HT-29 (cell line): ENCODE measurements at places on chromosomes 3 and 15. TPM values are rescaled to one million over a fixed set of nuclear protein-coding genes. Genes with fewer than 3 reads are reported as not detected.

The GOLGA6B gene
- total RNA-seq, result not detected in 2 replicates

DNA sequence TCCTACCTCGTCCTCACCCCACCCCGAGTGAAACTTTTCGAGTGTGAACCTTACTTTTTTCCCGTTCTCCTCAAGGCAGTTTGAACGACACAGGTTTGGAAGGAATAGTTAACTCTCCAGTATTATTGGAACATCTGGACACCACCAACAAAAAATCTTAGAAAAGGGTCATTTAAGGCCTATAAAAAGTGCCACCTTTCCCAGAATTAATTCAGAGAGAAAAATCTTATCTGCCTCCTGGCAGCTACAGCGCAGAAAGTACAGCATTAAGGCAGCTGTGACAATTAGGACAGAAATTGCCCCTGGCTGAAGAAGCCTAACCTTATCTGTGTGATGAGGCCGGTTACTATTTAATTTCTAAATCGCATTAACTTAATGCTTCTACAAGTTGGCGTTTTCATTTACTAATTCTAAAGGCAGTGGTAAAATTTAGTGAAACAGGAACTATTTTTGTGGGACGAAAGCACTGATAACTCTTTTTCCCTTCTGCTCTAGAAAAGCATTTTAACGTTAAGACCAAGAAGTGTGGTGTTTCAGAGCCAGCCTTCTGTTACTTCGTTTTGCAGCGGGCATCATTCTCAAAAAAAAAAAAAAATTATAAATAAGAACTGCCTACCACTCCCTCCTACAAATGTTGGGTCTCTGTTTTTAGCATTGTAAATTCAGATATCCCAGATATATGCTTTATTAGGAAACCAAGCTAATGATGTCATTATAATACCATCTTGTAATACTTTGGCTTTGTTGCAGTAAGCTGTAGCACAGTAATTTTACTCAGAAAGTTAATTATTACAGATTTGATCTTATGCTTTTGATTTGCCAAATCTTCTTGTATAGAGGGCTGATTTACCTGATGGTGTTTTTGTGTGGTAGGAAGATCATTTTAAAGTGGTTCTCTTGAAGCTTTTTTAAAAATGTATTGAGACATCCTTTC is 1.4 kb downstream of the ATP11B start:
- no peak for DNase-seq

DNA sequence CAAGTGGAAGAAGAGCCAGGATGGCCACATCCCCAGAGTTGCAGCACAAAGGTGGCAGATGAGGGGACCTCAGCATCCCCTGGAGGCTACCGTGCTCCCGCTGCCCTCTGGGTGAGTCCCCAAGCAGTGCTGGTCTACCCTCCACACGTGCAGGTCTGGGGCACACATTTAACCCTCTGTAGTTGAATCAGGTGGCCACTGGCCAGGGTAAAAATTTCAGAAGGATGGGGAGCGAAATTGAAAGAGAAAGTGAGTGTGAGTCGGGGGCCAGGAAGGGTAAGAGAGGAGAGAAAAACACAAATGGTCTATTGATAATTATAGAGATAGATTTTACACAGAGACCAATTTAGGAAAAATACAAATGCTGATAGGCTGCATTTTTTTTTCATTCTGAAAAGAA is 139.5 kb upstream of the EIF1B start:
- no peak for DNase-seq

DNA sequence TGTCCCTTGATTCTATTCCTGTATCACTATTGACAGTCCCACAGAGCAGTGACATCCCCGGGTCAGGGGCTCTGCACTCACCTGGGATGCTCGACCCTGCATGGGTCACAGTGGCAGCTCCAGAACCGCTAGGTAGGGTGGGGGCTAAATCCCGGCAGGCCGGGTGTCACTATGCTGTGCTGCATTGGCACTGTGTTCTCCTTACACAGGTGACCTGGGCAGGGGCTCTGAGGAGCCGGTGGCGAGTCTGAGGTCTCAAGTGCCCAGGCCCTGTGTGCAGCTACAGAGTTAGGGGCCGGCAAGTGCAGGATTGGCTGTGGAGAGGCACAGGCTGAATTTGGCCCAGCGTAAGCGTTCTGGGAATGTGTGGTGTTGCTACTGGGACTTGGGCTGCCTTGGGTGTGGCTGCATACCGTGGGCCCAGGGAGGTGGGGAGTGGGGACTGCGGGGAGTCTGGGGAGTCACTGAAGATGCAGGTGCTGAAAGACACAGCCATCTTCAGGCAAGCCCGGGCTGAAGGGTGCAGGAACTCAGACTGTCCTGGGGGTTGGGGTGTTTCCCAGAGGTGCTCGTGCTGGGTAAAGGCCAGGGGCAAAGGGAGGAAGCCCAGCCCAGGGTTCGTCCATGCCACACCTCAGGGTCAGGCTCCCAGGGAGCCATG is 102.6 kb upstream of the PRR20G start:
- DNase-seq, result no peak

DNA sequence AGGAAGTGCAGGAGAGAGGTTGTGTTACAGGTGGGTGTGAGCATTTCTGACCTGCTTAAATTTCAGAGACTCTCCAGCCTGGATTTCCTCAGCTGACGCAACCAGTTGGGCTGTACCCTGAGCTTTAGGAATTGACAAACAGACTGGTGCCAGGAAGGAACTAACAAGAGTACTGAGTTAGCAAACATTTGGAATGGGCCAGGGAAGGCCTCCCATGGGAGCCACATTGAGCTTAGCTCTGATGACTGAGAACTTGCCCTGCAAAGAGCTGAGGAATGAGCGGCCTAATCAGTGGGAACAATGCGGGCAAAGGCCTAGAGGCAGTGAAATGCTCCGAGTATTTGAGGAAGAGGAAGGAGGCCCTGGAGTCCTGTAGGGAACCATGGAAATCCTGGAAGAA is 254.2 kb downstream of the FEZF2 start:
- DNase-seq, result no peak

The ZBBX gene
- total RNA-seq, result not detected in 2 replicates

The APPL1 gene
- total RNA-seq, result 10.5 TPM in 2 replicates

The KNG1 gene
- not detected in 2 replicates for total RNA-seq

GRCh38 chr3:3509665-3510064 is 289.6 kb upstream of the LRRN1 start:
- DNase-seq, result no peak

The SKOR1 gene
- 0.15 and 0.18 TPM in 2 replicates for total RNA-seq

The MED12L gene
- total RNA-seq, result 0.03 TPM in 1 of 2 replicates, not detected in the other

The CDHR4 gene
- 0.15 and 0.34 TPM in 2 replicates for total RNA-seq

The PLXND1 gene
- total RNA-seq, result 23.8 and 30.5 TPM in 2 replicates

- DNase-seq, result peak; percentile 69
Measured at GRCh38 chr3:51371943-51372557, 13.0 kb upstream of the MANF start.

DNA sequence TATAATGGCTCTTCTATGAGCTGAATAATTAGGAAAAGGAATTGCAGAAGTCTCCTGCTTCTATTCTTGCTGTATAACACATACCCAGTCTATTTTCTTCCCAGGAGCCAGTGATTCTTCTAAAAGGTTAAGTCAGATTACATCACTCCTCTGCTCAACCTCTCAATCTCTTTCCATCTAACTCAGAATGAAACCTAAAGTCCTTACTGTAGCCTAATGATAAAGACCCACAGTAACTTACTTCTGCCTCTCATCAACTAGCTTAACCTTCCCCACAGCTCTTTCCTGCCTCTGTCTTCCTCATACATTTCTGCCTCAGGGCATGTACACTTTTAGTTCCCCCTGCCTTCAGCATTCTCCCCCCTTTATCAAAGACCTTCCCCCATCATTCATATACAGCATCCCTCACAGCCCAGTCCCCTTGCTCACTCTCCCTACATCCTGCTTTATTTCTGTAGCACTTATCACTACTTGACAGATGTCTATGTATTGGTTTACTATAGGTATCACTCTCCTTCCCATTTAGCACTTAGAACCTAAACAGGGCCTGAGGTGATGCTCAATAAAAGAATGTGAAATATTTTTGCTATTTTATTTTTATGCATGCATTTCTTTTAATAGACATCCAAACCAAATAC is 28.5 kb upstream of the CMTM6 start:
- DNase-seq, result no peak

DNA sequence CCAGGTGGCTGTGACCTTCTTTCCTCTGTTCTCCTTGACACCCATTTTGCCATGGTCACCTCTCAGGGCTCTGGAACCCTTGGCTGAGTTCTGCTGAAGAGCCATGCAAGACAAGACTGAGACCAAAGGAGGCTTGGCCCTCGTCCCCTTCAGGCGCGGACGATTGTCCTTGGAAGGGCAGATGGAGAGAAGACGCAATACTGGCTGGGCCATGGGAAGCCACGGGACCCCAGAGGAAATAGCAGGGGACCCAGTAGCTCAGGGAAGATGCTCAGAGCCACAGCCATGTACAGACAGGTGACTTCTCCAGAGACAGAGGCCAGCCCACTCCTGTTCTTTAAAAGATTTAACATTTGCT is 125.6 kb downstream of the SMAD6 start:
- no peak for DNase-seq

The SLC12A8 gene
- 57.8 and 61.3 TPM in 2 replicates for total RNA-seq

GRCh38 chr15:49438962-49439631 is 16.1 kb downstream of the FGF7 start:
- no peak for DNase-seq

The UPK1B gene
- total RNA-seq, result not detected in 2 replicates

The IQGAP1 gene
- 100 and 111 TPM in 2 replicates for total RNA-seq

GRCh38 chr3:13709706-13710105 is 160.8 kb downstream of the FBLN2 start:
- DNase-seq, result no peak

DNA sequence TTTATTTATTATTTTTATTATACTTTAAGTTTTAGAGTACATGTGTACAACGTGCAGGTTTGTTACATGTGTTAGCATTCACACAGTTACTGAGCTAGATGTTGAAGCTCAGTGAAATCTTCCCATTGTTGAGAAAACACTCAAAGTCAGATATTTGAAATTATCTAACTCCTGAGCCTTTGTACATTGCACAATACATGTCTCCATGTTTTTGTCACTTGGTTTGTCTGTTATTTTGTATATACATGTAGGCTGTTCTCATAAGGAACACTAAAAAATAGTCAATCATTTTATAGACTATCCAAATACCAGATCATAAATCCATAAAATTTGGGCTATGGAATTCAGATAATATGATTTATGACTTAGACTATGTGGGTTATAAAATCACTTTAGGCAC is 1126.5 kb downstream of the NSUN3 start:
- no peak for DNase-seq

DNA sequence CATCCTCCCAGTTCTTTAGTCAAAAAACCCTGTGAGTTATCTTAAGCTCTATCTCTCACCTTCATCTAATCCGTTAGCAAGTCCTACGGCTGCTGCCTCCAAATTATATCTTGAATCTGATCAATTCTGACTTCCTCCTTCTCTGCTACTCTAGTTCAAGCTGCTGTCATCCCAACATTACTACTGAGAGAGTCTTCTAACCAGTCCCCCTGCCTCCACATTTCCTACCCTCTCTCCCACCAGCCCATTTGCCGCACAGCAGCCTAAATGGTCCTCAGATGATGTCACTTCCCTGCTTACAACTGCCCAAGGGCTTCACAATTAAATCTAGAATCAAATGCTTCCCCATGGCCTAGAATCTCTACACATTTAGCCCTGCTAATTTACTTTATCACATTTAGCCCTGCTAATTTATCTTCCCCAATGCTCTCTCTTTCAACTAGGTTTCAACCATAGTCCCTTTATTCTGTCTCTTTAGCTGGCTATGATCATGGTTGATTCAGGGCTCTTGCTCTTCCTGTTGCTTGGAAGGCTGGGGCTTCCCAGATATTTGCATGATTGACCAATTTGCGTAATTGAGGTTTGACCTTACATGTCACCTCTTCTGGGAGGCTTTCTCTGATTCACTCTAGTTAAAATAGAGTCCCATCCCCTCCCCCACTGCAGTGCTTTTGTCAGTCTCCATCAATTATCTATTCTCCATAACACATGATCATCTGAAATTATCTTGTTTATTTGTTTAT is 11.0 kb upstream of the ARL14 start:
- DNase-seq, result no peak

- DNase-seq, result peak; percentile 79
Measured at GRCh38 chr3:187165144-187165543, 25.8 kb upstream of the RPL39L start.

DNA sequence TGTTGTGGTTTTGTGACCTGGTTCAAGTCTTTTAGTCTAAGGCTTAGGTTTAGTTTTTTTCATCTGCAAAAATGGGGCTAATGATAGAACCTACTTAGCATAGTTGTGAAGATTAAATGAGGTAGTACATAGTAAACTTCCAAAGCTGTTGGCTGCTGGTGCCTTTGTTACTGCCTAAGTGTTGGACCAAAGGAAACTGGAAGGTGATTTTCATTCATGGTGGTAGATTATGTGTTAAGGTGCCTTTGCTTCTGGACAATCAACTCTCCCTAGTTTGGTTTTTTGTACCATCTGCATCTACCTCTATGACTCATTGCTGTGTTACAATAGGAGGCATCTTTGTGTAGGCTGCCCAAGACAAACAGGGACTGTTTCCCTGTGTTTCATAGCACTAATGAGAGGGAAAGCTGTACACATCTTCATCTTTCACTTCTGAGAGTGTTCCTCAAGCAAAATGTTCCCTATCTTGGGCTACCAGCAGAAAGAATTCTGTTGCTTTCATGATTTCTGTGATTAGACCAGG is 3.2 kb downstream of the MAP2K1 start:
- DNase-seq, result peak; percentile 4

DNA sequence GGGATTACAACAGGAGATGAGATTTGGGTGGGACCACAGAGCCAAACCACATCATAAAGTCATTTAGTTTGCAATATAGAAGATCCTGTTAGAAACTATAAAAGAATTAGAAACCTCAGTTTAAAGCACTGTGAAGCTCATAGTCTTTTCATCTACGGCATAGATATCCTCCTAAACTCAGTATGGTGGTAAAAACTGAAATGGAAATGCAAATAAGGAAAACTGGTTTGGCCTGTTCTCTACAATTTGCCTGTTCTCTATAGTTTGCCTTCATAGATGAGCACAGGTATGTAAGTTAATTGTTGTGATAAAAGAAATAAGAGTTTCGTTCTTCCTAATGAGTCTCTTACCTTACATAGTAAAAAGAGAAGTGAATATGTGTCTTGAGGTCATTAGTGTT is 331.6 kb upstream of the ARL6 start:
- DNase-seq, result peak; percentile 28

GRCh38 chr3:86180696-86181095 is 810.3 kb downstream of the VGLL3 start:
- DNase-seq, result peak; percentile 4

DNA sequence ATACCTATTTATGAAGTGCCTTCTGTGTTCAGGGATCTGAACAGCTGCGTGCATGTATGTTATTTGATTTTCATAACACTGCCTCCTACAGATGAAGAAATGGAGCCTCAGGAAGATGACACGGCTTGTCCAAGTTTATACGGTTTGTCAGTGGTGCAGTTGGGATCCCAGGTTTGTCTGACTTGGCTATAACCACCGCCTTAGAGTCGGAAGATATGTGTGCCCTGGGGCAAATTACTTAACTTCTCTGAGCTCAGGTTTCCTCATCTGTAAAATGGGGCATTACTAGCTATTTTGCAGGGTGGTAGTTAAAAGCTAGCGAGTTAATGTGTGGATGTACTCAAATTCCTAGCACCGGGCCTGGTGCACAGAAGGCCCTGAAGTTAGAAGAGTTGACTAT is 54.1 kb upstream of the ANP32A start:
- DNase-seq, result no peak
